Cardiac septum (tissue), 1 donor: ENCODE measurements at places on chromosomes 7 and 10. TPM values are rescaled to one million over a fixed set of nuclear protein-coding genes. Genes with fewer than 3 reads are reported as not detected.

GRCh38 chr10:117900280-117900679 is 146.5 kb downstream of the RAB11FIP2 start:
- DNase-seq = no peak

DNA sequence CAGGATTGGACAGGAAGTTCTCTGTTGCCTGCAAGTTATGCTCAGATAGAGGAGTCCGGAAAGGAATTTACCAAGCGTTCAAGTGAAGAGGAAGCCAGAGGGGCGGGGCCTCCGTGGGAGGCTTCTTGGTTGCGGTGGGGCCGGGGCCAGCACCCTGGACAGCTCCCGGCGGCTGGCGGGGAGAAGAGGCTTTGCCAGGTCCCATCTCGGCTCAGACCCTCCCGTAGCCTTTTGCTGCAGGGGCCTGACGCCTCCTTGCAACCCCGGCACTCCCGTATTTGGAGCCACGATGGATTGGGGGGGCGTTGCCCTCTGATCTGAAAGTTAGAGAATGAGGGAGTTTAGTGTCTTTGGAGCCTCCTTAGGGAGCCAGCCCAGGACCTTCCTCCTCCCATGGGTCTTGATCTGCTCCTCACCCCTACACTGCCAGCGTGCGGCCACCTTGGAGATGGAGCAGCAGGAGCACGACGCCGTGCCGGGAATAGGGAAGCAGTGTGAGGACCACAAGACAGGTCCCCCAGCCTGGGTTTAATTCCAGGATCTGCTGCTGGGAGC is 3.1 kb upstream of the SLC18A3 start:
- DNase-seq = peak; percentile 76

REEP3 gene
- 38.9 TPM for total RNA-seq

GRCh38 chr10:122655524-122656307 is 43.9 kb downstream of the C10orf120 start:
- peak; percentile 58 for DNase-seq

DNA sequence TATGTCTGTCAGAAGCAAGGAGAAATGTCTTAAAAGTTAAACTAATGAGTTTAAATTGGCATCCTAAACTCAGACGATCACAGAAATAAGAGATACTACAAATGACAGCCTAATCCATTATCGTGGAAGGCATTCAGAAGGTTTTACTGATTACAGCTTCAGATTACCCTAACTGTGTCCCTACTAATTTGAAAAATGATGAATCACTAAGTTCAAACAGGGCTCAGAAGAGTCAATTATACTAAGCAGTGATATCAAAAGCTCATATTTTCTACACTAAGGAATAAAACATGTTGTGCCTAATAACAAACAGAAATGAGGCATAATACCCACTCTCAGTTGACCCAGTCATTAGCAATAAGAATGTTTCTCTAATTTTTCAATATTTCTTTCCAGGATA is 152.0 kb upstream of the NRBF2 start:
- DNase-seq = no peak

GRCh38 chr10:62696798-62697197 is 107.7 kb upstream of the ADO start:
- no peak for DNase-seq

DNA sequence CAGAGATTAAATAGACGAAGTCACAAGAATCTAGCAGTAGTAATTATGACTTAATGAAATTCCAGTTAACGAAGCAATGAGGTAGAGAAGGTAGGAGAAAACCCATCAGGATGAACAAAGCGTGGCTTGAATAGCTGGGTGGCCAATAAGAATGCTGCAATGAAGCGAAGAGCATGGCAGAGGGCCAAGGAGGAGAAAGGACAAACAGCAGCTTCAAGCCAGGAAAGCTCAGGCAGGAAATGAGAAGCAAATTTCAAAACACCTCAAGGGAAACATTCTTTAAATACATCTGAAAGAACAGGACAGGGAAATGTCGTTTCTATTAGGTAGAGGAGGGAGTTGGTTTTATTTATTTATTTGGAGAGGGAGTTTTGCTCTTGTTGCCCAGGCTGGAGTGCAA is 122.5 kb downstream of the KIAA1217 start:
- no peak for DNase-seq

ABCC2 gene
- total RNA-seq = 0.30 TPM

DNA sequence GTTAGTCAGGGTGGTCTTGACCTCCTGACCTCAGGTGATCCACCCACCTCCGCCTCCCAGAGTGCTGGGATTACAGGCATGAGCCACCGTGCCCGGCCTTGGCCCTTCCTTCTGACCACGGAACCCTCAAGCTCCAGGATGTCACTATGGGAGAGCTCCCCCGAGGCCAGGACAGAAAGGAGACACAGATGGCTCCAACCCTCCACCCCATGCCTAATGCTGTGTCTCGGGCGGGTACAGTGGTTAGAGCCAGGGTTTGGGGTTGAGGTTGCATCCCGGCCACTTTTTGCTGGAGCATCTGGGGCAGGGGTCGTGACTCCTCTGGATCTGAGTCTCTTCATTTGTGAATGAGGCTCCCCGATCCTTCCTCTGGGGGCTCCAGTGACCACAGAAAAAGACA is 8.1 kb downstream of the MYL10 start:
- no peak for DNase-seq

DNA sequence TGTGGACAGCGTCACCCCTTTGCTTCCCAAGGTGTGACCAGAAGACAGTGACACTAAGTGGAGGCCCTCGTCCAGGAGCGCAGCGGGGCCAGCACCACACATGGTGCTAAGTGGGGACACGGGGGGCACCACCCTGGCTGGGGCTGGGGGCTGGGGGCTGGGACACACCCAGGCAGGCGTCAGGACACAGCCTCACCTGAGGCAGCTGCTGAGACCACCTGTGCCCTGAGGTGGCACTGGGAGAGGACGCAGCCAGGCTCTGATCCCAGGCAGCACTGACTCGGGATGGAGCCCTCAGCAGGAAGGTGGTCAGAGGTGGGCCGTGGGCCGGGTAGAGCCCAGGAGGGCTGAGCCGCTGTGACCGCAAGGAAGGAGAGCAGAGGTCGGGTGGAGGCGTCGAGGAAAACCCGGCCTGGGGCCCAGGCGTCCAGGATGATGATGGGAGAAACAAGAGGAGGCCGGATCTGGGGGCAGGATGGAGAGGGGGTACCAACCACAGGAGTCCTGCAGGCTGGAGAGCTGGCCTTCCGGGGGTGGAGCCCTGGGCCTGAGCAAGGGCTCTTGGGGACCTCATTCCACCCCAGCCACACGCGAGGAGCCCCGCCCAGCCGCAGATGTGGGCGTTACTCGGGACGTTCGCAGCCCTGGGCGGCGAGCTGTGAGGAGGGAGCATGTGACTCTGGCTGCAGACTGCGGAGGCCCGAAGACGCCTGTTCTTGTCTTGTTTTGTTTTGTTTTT is 22.5 kb downstream of the LRRC27 start:
- peak; percentile 71 for DNase-seq

DNA sequence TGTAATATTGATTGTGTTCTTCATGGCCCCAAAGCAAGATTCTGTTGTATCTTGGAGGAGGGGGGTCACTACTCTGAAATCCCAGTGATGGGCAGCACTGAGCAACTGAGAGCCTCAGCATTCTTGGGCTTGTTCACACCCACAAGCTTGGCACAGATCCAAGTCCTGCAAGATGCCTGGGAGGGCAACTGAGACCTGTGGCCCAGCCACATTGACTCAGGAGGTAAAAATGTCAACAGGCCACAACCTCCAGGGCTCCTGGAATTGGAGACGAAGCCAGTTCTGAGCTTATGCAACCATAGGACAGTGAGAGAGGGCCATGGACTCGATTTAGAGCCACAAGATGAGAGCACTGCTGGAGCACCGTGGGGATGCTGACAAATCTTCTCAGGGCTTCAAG is 3.1 kb upstream of the DOCK1 start:
- DNase-seq = peak; percentile 68

DNA sequence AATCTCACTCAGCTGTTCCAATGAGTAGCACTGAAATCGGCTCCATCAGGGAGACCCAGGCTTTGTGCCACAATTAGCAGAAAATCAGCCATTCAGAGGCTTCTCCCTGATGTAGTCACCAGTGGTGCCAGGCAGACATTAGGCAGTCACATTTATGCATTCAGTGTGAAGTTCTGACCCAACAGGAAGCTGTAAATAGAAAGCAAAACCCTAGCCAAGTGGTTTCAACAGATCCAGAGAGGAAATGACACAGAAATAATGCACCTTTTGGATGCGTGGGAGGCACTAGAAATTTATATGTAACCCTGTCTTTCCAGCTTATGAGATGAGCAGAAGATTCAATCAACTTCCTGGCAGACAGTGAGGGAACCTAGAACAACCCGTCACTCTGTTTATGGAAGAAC is 186.4 kb downstream of the PDE1C start:
- no peak for DNase-seq

DNA sequence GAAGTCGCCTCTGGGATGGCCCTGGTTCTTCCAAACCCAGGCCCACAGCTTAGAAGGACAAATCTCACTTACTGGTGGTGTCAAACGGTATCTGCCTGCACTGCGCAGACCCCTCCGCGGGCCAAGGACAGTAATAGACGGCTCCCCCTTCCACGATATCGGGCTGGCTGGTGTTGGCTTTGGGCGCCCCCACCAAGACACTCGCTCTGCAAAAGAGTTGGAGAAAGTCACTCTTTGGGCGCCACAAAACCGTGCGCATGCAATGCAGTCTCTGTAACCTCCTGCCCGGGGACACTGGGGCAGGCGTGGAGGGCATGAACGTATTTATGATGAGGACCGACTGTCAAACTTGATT is 1.1 kb downstream of the ITGA8 start:
- no peak for DNase-seq

DNA sequence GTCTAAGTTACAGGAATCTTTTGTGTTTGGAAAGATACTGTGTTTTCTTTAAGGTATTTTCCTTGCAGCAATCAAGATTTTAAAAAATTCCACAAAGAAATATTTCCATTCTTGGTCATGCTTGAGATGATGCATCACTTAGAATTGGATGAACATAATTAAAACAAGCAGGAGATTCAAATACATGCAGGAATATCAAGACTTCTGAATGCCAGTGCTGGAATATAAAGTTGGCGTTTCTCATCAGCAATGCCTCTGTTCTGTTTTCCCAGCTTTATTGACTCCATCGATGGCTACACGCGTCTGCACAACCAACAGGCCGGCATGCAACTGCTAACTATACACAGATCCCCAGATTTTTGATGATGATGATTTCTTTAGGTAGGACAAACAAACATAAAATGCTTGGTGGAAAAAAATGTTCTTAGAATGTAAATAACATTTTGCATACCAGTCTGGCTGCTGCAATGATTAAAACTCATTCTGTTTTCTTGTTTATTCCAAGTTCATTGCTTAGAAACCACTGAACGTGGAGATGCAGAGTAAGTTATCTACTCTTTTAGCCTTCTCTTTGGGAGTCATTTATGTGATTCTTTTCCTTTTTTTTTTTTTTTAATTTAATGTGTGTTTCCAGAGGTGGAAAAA is 91.3 kb upstream of the FAM171A1 start:
- DNase-seq = no peak

GRCh38 chr7:86660950-86661462 is 17.3 kb downstream of the GRM3 start:
- DNase-seq = no peak

DNA sequence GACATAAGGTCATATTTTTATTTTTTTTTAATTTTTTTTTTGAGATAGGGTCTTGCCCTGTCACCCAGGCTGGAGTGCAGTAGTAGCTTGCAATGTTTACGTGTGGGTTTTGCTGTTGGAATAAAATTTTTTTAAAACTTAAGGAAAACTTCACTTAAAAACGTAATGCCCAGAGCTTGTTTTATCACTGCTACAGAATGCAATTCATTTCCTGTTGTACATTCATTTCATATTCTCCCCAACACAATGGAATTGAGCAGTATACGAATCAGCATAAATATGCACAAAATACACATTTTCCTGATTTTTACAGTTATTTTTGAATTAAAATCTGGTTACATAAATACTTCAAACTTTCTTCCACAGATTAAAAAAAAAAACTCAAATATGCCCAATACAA is 40.3 kb downstream of the RSU1 start:
- no peak for DNase-seq

- DNase-seq = no peak
These were observed 780.3 kb downstream of the SUGCT start for GRCh38 chr7:40915071-40915470.

TMEM140 gene
- total RNA-seq = 15.2 TPM

ADCY1 gene
- 2.9 TPM for total RNA-seq

DNA sequence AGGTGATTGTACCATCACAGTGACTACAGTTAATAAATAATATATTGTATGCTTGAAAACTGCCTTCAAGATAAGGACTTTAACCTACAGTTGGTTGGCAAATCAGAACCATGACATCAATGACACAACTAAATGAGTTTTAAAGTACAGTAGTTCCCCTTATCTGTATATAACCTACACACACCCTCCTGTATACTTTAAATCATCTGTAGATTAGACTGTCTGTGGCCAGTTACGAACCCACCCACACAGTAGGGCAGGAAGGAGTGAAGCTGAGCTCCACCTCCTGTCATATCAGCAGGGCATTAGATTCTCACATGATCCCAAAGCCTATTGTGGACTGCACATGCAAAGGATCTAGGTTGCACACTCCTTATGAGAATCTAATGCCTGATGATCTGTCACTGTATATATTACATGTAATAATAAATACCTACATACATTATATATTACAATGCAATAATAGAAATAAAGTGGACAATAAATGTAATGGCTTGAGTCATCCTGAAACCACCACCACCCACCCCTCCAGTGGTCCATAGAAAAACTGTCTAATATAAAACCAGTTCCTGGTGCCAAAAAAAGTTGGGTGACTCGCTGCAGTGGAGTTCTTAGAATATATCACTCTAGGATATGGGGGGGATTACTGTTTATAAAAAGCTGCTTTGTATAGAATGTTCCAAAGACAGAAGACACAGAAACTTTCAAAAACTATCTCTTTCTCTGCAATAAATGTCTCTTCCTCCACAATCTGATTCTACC is 5.6 kb downstream of the TPK1 start:
- DNase-seq = no peak

GRCh38 chr10:22824984-22825383 is 102.9 kb upstream of the ARMC3 start:
- DNase-seq = no peak

GRCh38 chr10:126500866-126501265 is 112.6 kb upstream of the ADAM12 start:
- DNase-seq = no peak

ANXA8 gene
- not detected for total RNA-seq

NME8 gene
- total RNA-seq = not detected

GRCh38 chr7:112630565-112630964 is 149.8 kb downstream of the LSMEM1 start:
- DNase-seq = no peak

CALN1 gene
- not detected for total RNA-seq

GFRA1 gene
- total RNA-seq = 0.59 TPM

DNA sequence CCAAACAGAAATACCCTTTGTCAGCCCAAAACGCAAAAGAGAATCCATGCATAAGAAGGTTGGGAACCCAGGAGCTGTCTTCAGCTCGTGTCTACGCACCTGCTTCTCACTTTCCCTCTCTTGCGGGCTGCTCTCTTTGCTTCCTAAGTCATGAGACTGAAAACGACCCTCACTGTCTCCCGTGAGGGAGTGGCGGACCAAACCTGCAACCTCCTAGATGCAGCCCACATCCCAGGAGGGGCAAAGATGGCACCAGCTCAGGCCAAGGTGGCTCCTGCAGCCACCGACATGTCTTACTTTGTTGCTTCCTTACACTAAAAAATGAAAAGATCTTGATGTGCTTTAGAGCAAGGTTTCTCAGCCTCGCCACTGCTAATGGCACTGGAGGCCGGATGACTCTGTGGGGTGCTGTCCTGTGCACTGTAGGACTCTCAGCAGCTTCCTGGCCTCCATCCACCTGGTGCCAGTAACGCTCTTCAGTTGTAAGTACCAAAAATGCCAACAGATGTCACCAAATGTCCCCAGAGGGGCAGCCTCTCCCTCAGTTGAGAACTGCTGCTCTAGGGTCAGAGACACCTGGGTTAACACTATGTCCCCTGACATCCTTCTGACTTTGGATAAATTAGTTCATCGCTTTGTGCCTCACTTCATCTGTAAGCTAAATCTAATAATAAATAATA is 179.8 kb upstream of the PFKP start:
- DNase-seq = no peak
